AG04450 (cell line): ENCODE measurements at places on chromosomes 7 and 10.

- no peak for DNase-seq
These were observed 495.1 kb upstream of the POT1 start for GRCh38 chr7:125424721-125425120.

DNA sequence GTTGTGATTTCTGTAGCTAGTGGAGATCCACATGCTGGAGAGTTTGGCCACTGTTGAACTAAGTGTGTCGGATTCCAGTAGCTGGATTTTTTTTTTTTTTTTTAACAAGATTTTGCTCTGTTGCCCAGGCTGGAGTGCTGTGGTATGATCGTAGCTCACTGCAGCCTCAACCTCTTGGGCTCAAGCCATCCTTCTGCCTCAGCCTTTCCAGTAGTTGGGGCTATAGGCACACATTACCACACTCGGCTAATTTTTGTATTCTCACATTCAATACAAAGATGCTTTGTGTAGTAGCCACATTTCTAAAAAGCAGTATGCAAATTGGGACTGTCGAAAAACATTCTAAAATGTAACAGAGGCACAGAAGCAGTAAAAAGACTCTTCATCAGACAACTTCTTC, 63.5 kb downstream of the RABGEF1 start:
- no peak for DNase-seq

DNA sequence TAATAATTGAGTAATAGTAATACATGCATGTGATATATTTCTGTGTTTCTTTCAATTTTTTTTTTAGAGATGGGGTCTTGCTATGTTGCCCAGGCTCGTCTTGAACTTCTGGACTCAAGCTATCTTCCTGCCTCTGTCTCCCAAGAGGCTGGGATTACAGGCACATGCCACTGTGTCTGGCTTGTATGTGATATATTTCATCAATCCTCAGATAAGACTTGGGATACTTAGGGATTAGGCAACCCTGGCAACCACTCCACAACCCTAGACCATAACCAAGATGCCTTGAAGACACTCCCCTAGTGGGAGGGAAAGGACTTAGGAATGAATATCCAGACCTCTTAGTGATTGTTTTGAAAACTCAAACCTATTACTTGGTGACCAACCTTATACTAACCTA, 154.8 kb downstream of the CCDC3 start:
- DNase-seq, result no peak

DNA sequence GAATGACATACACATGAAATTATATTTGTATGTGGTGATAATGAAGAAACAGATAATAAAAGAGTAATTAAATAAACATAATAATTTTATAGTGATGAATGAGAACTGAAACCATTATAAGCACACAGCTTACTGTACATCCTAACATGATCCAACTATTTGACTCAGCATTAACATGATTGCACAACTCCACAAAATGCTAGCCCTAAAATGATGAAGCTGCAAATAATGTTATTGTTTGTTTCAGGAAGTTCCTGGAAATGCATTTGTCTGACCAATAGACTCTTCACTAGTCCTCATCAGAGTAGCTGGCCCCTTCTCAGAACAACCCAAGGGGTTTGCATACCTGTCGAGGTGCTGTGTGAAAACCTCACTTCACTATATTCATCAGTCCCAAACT, 115.5 kb downstream of the RTKN2 start:
- peak; percentile 29 for DNase-seq

GRCh38 chr7:140322759-140323158, 75.6 kb downstream of the SLC37A3 start:
- DNase-seq, result no peak

GRCh38 chr7:102431617-102432298, 1.6 kb upstream of the ORAI2 start:
- DNase-seq, result no peak

DNA sequence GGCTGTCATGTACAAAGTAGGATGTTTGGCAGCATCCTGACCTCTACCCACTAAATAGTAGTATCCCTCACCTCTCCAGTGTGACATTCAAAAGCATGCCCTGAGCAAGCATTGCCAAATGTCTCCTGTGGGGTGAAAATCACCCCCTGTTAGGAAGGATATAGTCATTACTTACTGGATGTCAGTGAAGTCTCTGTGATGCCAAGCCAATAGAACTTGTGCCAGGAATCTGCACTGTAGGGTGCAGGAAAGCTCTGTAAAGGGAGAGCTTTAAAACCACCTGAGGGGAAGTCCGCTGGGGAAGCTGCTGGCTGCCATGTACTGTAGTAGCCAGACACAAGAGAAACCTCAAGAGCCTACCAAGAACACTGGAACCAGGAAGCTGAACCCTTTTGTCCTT, 170.7 kb upstream of the DKK1 start:
- DNase-seq, result no peak

DNA sequence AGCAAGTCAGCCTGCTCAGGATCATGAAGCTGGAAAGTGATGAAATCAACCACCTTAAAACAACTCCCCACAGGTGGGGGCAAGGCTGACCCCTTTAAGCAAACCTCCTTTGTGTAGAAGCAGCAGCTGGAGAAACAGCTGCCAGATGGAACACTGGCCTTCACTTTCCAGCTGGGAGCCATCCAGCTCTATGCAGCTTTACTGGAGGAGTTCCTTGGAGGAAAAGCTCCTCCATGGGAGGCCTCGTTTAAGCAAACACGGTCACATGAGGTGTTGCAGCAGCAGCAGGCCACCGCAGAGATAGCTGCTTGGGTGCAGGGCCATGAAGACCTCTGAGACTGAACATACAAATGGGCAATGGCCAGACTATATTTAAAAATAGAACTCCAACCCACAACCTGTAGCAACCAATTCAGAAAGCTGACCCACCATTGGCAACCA, 13.0 kb upstream of the DLG5 start:
- DNase-seq, result peak; percentile 78

- no peak for DNase-seq
These were observed 56.1 kb downstream of the HIBADH start for GRCh38 chr7:27606270-27607209.

- no peak for DNase-seq
These were observed 27.8 kb upstream of the CDHR3 start for GRCh38 chr7:105935250-105935649.
